ENCODE measurements at places on chromosomes 1 and 21. TPM values are rescaled to one million over a fixed set of nuclear protein-coding genes. Genes with fewer than 3 reads are reported as not detected.

GRCh38 chr1:196680107-196680506 is 28.3 kb downstream of the CFH start:
- no peak overlapping the region for H3K27ac ChIP-seq
- H3K4me3 ChIP-seq, result no peak overlapping the region
- H3K4me1 ChIP-seq, result no peaks in the 10 kb centered on the region
- no peaks in the 10 kb centered on the region for H3K36me3 ChIP-seq
- no peaks in the 10 kb centered on the region for H3K27me3 ChIP-seq

DNA sequence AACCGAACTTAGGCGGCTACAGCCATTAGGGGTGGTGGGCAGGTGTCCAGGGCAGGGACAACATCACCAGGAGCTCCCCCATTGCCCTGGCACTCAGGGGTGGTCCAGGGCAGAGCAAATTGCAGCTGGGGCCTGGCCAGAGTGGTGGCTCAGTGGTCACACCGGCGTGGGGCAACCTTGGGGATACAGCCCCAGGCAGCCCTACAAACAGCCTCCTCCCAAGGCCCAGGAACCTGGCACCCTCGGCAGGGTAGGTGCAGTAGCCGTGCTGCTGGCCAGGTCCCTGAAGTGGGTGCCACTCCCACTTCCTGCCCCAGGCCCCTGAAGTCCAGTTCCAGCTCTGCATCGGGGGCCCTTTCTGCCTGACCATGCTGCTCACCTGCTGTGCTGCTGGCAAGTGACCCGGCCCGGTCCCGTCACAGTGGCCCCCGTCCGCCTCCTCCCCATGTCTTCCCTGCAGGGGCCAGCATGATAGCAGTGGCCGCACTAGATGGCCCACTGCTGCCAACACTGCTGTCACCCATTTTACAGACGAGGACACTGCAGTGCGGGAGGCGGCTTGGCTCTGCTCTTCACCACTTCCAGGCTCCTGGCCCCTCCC is 712.8 kb downstream of the MATN1 start:
- no peaks in the 10 kb centered on the region for H3K36me3 ChIP-seq
- no peaks in the 10 kb centered on the region for H3K27me3 ChIP-seq
- DNase-seq, result no peak
- H3K4me3 ChIP-seq, result no peak overlapping the region
- no peaks in the 10 kb centered on the region for H3K4me1 ChIP-seq

- DNase-seq, result no peak
- H3K36me3 ChIP-seq, result no peaks in the 10 kb centered on the region
- peaks cover 17% of the 10 kb centered on the region for H3K4me1 ChIP-seq
- no peak overlapping the region for H3K4me3 ChIP-seq
- H3K27ac ChIP-seq, result no peak overlapping the region
- H3K27me3 ChIP-seq, result no peaks in the 10 kb centered on the region
Observed at GRCh38 chr1:201591981-201592380, 53.1 kb downstream of the NAV1 start.

CHIA gene
- total RNA-seq, result not detected

NR5A2 gene
- 92.6 TPM for total RNA-seq

SPATA17 gene
- not detected for total RNA-seq

BRDT gene
- total RNA-seq, result not detected

GRCh38 chr21:32448803-32449594 is 36.5 kb downstream of the EVA1C start:
- no peaks in the 10 kb centered on the region for H3K36me3 ChIP-seq
- no peak overlapping the region for H3K4me3 ChIP-seq
- no peaks in the 10 kb centered on the region for H3K27me3 ChIP-seq
- H3K27ac ChIP-seq, result no peak overlapping the region

- no peak overlapping the region for H3K27ac ChIP-seq
- no peaks in the 10 kb centered on the region for H3K36me3 ChIP-seq
- H3K4me3 ChIP-seq, result no peak overlapping the region
- no peaks in the 10 kb centered on the region for H3K4me1 ChIP-seq
- no peaks in the 10 kb centered on the region for H3K27me3 ChIP-seq
Observed at GRCh38 chr1:93056214-93056613, 22.9 kb upstream of the MTF2 start.

ZYG11A gene
- not detected for total RNA-seq

ST6GALNAC3 gene
- 1.9 TPM for total RNA-seq

FMO1 gene
- total RNA-seq, result not detected

SLC6A17 gene
- 0.37 TPM for total RNA-seq

Measured in transverse colon (tissue), 4 donors.